ENCODE measurements at places on chromosomes 5 and 9.
A peak's percentile ranks its signal among the peaks of the same experiment; 100 is the strongest.

- no peak for DNase-seq
Observed at GRCh38 chr5:133531178-133531577, 81.2 kb downstream of the FSTL4 start.

DNA sequence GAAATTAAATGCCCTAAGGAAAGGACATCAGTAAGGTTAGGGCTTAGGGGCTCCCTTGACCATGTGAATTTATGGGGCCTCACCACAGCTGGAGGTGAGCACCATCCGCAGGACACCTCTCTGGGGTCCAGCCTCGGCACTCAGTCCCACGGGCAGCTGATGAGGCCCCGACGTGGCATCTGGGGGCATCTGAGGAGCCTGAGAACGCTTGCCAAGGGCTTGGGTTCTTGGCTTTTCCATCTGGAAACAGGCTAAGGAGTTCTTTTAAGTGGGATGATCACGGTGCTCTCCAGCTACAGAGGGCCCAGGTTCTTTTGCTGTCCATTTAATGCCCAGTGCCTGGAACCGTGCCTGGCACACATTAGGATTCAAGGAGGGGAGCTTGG is 3.6 kb downstream of the NKX2-5 start:
- DNase-seq: no peak

- DNase-seq: no peak
Observed at GRCh38 chr5:96381526-96381925, 51.5 kb downstream of the PCSK1 start.

DNA sequence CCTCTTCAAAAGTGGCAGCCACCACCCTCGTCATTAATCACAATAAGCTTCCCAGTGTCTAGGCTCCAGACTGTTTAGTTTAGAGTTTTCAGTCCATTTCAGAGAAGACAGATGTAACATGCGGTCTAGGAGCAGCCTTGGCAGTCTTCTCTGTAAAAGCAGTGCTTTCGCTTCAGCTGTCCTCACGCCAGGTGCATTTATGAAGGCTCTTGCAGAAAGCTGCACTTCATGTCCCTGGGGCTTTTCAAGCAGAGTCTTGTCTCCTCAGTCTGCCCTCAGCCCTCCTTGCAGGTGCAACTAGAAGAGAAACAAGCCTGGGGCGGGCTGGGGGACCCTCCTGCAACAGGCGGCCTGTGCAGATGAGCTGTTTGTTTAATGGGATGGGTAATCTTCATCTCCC is 281.9 kb downstream of the DRD1 start:
- DNase-seq: no peak

- no peak for DNase-seq
Observed at GRCh38 chr9:121584421-121584820, 67.0 kb upstream of the DAB2IP start.

- DNase-seq: peak; percentile 89
Observed at GRCh38 chr5:175534070-175534932, 55.9 kb downstream of the SFXN1 start.

DNA sequence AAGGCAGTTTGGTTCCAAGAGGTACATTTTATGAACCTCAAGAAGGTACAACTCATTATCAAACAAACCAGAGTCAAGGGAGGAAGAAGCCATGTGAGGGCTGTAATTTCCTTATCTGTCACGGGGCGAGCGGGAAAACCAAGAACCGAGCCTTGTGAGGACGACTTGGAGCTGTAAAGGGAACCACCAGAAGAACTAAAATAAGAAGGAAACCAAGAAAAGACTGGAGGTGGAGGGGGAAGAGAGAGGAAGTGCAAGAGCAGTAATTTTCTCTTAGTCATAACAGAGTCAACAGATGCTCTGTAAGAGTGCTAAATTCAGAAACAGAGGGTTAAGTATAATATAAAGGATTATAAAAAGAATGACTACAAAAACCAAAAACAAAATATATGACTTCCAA is 127.1 kb downstream of the DIRAS2 start:
- DNase-seq: no peak

DNA sequence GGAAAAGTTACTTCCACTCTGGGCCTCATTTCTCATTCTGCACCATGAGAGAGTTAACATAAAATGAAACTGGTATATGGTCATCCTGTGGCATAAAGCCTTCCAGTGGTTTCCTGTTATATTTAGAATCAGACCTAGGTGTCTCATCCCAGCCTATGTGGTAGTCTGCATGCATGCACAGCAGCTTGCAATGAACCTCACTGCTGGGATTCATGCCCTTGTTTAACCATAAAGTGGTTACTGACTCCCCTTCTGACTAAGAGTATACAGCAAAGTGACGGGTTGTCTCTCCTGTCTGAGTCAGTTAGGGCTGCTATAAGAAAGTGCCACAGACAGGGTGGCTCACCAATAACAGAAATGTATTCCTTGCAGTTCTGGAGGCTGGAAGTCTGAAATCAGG is 14.7 kb upstream of the TDRD7 start:
- no peak for DNase-seq

GRCh38 chr5:163385271-163385670 is 52.1 kb upstream of the CCNG1 start:
- no peak for DNase-seq

All from activated T-cell treated with anti-CD3 and anti-CD28 coated beads, Interleukin-2, amount 50 U/mL, for 1 hour (primary cell).